ENCODE measurements at places on chromosomes 16 and 17. TPM values are rescaled to one million over a fixed set of nuclear protein-coding genes. Genes with fewer than 3 reads are reported as not detected.

- DNase-seq: no peak
- no peak overlapping the region for H3K27ac ChIP-seq
- no peak overlapping the region for H3K4me3 ChIP-seq
- H3K36me3 ChIP-seq: no peaks in the 10 kb centered on the region
- no peaks in the 10 kb centered on the region for H3K4me1 ChIP-seq
These were observed 91.2 kb downstream of the SOX9 start for GRCh38 chr17:72212041-72212440.

Gene NFATC3
- 76.3 TPM for total RNA-seq

- no peak overlapping the region for H3K4me3 ChIP-seq
- no peaks in the 10 kb centered on the region for H3K36me3 ChIP-seq
- H3K27ac ChIP-seq: no peak overlapping the region
- H3K27me3 ChIP-seq: peaks cover 11% of the 10 kb centered on the region
These were observed 218.5 kb upstream of the CIBAR2 start for GRCh38 chr16:85330694-85331188.

Gene CYBA
- 197 TPM for total RNA-seq

Gene AKAP10
- 27.5 TPM for total RNA-seq

DNA sequence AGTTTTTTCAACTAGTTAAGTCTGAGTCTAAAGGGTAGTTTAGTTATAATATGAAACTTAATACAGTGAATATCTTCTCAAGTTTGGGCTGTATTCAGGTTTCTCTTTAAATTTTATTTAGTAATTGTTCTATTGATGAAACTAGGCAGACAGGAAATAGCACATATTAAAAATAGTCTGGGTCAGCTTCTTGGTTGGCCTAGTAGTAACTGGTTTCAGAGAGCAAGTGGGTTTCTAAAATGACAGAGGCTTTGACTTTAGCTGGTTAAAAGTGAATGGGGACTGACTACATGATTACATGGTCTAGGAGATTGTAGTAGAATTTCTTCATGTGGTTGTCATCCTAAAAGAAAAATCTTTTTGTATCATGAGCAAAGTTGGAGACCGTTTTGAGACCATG lies 46.8 kb downstream of the OMG start:
- H3K4me1 ChIP-seq: peaks cover 5% of the 10 kb centered on the region
- no peaks in the 10 kb centered on the region for H3K27me3 ChIP-seq
- DNase-seq: no peak
- no peak overlapping the region for H3K4me3 ChIP-seq

DNA sequence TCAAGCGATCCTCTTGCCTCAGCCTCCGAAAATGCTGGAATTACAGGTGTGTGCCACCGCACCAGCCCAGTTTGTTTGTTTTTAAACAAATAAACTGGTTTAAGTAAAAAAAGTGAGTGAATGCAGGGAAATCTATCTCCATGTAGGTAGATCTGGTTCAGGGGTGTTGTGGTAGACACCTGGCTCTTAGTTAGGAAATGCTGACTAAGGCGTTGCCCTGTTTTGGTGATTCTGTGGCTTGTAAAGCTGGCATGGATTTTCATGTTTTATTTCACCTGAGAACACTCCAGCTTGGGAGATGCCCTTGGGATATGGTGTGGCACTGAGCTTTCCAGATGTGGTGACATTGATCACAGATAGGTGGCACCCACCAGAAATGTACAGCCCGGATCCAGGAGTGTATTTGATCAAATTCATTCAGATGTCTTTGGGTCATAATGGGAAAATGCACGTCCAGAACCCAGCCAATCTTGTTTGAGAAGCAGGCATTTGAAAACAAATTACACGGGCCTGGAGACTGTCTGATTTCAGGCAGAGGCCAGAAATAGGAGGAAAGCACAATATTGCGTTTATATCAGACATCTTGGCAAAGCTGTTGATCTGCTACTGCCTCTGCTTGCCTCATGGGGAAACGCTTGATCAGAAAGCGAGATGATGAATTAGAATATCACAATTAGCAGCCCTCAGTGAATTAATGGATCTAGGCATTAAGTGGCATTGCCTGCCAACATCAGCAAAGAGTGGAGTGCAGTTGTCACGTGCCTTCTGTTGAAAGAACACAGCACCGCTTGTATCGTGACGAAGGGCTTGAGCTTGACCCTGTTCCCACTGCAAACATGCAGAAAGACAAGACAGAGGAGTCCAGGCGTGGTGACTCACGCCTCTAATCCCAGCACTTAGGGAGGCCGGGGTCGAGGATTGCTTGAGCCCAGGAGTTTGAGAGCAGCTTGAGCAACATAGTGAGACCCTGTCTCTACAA lies 7.3 kb upstream of the IL34 start:
- no peaks in the 10 kb centered on the region for H3K4me1 ChIP-seq
- H3K4me3 ChIP-seq: no peak overlapping the region
- no peak for DNase-seq
- no peak overlapping the region for H3K27ac ChIP-seq
- H3K27me3 ChIP-seq: no peaks in the 10 kb centered on the region

Gene MT1E
- 67.1 TPM for total RNA-seq

GRCh38 chr17:55452139-55452790 lies 30.6 kb upstream of the MMD start:
- H3K4me3 ChIP-seq: no peak overlapping the region
- no peak for DNase-seq
- H3K27ac ChIP-seq: no peak overlapping the region
- H3K27me3 ChIP-seq: peaks cover 8% of the 10 kb centered on the region
- H3K4me1 ChIP-seq: peaks cover 3% of the 10 kb centered on the region
- H3K36me3 ChIP-seq: no peaks in the 10 kb centered on the region

Gene LYRM1
- total RNA-seq: 25.0 TPM

Gene GLIS2
- total RNA-seq: 0.08 TPM

GRCh38 chr17:82351713-82352488 lies 7.1 kb upstream of the TEX19 start:
- peaks cover 4% of the 10 kb centered on the region for H3K27me3 ChIP-seq
- no peak overlapping the region for H3K4me3 ChIP-seq
- H3K36me3 ChIP-seq: no peaks in the 10 kb centered on the region

Gene C17orf113
- 0.40 TPM for total RNA-seq

DNA sequence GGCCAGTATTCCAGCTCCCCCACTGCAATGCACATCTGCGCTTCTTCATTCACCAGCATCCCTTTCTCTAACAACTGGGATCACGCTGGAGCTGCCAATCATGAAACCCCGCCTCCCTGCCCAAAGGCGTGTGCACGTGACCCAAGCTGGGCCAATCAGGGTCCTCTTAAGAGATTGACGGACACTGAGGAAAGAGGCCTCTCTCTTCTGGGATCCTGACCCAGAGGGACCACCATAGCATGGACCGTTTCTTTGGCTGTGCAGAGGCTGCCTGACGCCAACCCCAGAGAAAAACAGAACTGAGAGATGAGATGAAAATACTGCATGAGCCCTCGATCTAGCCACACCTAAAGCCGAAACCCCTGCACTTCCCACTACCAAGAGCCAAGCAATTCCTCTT lies 32.0 kb downstream of the COTL1 start:
- no peak overlapping the region for H3K4me3 ChIP-seq
- H3K36me3 ChIP-seq: peaks cover 38% of the 10 kb centered on the region
- DNase-seq: no peak
- H3K4me1 ChIP-seq: peaks cover 11% of the 10 kb centered on the region
- H3K27me3 ChIP-seq: no peaks in the 10 kb centered on the region

- DNase-seq: no peak
- H3K4me3 ChIP-seq: no peak overlapping the region
- H3K27ac ChIP-seq: no peak overlapping the region
- no peaks in the 10 kb centered on the region for H3K36me3 ChIP-seq
These were observed 176.6 kb downstream of the RAB11FIP4 start for GRCh38 chr17:31568121-31568520.

Gene CDR2
- 34.7 TPM for total RNA-seq

DNA sequence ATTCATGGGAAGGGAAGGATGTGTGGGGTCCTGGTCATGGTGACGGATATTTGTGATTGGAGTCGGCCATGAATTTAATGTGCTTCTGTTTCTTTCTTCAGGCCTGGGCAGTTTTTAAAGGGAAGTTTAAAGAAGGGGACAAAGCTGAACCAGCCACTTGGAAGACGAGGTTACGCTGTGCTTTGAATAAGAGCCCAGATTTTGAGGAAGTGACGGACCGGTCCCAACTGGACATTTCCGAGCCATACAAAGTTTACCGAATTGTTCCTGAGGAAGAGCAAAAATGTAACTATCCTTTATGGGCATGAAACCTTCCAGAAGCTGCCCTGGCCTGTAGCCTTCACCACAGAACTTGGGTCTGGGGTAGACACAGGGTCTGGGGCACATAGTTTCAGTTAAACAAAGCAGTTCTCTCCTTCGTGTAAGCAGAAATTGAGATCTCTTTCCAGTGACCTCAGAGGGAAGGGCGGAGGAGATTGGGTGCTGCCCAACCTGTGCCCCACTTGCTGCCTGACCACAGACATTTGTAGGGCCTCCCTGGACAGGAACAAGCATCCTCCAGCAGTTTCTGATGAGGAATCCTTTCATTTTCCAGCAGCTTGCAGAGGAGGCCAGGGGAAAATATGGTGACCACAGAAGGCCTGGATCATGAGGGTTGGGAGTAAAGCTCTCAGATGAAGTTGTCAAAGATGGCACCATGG lies 10.1 kb downstream of the IRF8 start:
- no peak overlapping the region for H3K4me3 ChIP-seq
- H3K36me3 ChIP-seq: peaks cover 81% of the 10 kb centered on the region
- H3K27ac ChIP-seq: peak overlapping the region; percentile 59
- no peaks in the 10 kb centered on the region for H3K27me3 ChIP-seq
- DNase-seq: no peak

DNA sequence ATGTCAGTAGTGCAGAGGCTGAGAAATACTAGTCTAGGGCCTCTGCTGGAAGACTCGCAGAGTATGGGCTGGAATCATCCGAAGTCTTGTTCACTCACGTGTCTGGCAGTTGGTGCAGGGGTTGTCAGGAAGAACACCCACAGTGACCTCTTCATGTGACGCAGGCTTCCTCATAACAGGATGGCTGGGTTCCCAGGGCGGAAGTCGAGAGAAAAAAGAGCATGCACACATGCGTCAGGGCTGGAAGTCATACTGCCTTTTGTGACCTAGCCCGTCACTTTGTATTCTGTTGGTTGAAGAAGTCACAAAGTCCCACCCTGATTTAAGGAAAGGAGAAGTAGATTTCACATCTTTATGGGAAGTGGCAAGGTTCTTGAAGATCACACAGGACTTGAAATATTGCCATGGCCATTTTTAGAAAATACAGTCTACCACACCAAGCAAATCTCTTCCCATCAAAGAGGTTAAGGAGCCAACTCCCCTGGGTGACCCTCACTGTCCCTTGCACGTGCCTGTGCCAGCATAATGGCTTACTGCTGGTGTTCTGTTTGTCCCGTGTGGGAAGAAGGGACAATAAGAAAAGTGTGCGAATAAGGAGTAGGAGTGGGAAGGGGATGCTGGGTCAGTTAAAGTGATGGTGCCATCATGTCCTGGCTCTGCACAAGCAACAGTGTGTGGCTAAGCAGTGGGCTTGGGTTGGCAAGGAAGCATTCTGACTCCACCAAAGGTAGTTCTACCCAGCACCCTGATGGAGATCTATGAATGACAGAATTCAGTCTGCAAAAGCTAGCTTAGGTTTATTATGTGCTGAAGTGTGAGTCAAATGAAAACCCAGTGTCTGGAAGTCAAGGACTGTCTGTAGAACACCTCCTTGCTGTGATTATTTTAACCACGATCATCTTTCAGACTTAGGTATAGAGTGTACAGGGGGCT lies 28.1 kb downstream of the HEATR3 start:
- no peaks in the 10 kb centered on the region for H3K4me1 ChIP-seq
- no peak for DNase-seq
- no peaks in the 10 kb centered on the region for H3K27me3 ChIP-seq
- no peak overlapping the region for H3K4me3 ChIP-seq
- peaks cover 8% of the 10 kb centered on the region for H3K36me3 ChIP-seq

DNA sequence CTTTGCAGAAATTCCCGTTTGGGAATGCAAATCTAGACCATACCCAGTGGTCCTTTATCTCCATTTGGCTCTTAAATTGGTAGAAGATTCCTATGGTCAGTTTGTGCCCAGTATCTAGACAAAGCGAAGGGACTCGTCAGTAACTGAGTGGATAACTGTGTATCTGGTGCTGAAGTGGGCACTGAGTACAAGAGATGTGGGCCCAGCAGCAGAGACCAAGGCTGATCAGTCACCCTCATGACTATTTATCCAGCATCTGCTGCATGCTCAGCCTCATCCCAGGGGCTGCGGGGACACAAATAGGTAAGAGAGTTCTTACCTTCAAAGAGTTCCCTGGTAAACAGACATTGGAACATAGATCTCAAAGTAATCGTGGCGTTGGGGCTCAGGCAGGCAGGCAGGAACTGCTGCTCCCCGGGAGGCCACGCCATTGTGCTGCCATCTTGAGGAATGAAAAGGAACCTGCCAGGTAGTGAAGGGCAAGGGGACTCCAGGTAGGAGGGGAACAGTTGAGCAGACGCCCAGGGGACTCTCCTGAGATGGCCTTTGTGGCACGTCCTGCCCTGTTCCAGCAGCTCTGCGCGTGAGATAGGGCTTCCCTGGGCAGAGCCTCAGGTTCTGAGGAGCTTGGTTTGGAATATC lies 10.3 kb downstream of the NT5M start:
- H3K4me3 ChIP-seq: no peak overlapping the region
- H3K36me3 ChIP-seq: peaks cover 7% of the 10 kb centered on the region
- peaks cover 9% of the 10 kb centered on the region for H3K4me1 ChIP-seq
- no peaks in the 10 kb centered on the region for H3K27me3 ChIP-seq
- peak; percentile 73 for DNase-seq

GRCh38 chr16:49940464-49941224 lies 84.4 kb upstream of the CNEP1R1 start:
- H3K27ac ChIP-seq: no peak overlapping the region
- H3K27me3 ChIP-seq: peaks cover 15% of the 10 kb centered on the region
- H3K4me1 ChIP-seq: no peaks in the 10 kb centered on the region
- H3K4me3 ChIP-seq: no peak overlapping the region

DNA sequence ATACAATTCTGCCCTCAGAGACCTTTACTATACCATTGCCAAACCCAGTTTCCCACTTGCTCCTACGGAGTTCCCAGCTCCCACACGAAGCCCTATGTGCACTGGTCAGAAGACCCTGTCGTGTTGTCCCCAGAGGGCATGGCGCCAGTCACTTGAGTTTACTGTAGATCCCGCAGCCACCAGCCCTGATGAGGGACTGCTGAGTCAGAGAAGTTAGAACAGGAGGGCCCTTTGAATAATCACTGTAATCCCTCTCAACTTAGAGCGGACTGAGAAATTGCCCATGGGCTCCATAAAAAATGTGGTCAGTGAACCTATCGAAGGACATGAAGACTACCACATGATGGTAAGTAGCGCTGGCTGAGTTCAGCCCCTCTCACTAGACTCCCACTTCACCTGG lies 9.2 kb downstream of the UBFD1 start:
- peaks cover 17% of the 10 kb centered on the region for H3K36me3 ChIP-seq
- DNase-seq: no peak
- no peak overlapping the region for H3K4me3 ChIP-seq
- H3K4me1 ChIP-seq: no peaks in the 10 kb centered on the region
- H3K27ac ChIP-seq: no peak overlapping the region

Gene UTS2R
- not detected for total RNA-seq

- H3K4me3 ChIP-seq: no peak overlapping the region
- no peak for DNase-seq
- no peak overlapping the region for H3K27ac ChIP-seq
- H3K36me3 ChIP-seq: no peaks in the 10 kb centered on the region
These were observed 137.2 kb downstream of the UTP18 start for GRCh38 chr17:51397361-51398127.
